ENCODE measurements at places on chromosomes 7 and 10.

GRCh38 chr10:18204039-18204835 is 64.0 kb downstream of the CACNB2 start:
- no peak for DNase-seq

DNA sequence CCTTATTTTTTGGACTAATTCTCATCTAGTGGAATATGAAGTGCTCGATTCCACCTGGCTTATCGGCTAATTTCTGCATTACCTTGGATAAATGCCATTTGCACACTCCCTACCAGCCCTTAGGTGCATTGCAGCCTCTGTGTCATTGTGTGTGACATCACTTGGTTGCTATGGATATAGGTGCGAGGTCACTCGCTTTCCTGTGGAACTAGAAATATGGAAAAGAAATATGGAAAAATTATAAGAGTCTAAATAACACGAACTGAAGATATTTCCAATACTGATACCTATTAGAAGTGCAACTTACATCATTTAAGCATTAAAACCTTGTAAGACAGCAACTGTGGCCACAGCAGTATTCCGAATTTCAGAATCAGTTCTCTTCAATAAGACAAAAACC is 2.0 kb downstream of the YWHAG start:
- peak; percentile 63 for DNase-seq

- DNase-seq: peak; percentile 76
Measured at GRCh38 chr10:102504179-102504975, 605 bp downstream of the SUFU start.

GRCh38 chr7:126202177-126202576 is 1050.6 kb downstream of the GRM8 start:
- DNase-seq: no peak

- peak; percentile 71 for DNase-seq
Measured at GRCh38 chr7:23654508-23654907, 25.5 kb upstream of the FAM221A start.

- no peak for DNase-seq
Measured at GRCh38 chr10:35244549-35244948, 91.8 kb upstream of the CCNY start.

- DNase-seq: no peak
Measured at GRCh38 chr10:119243967-119244366, 36.6 kb downstream of the GRK5 start.

DNA sequence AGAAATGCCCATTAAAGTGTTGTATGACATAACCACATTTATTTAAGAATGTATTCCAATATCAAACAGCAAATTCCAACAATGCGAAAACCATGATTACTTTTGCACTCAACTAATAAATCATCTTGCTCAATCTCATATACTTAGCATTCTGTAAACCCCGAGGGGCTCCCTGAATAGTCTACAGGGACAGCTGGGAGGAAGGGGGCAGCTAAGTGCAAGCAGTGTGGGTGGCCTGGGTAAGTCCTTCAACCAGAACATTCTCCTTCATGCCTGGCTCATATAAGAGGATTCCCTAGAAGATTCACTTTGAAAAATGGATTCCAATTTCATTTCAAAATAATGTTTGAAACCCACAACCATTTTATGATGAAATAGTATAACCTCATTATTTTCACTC is 355.5 kb downstream of the CDC14C start:
- no peak for DNase-seq

DNA sequence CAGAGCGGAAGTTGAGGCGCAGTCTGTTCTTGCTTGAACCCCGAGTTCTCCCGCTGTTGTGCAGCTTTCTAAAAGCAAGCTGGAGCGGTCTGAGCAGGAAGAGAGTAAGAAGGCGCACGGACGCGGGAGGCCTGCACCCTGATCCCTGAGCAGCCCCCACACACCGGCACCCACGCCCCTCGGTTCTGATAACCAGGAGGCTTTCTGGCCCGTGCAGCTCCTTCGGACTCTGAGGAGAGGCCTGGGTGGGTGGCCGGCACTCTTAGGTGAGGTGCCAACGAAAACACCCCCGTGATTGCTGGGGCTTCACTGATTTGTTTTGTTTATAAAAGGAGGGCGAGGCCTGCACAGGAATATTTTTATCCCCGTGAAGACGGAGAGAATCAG is 28.9 kb downstream of the AMZ1 start:
- DNase-seq: no peak

DNA sequence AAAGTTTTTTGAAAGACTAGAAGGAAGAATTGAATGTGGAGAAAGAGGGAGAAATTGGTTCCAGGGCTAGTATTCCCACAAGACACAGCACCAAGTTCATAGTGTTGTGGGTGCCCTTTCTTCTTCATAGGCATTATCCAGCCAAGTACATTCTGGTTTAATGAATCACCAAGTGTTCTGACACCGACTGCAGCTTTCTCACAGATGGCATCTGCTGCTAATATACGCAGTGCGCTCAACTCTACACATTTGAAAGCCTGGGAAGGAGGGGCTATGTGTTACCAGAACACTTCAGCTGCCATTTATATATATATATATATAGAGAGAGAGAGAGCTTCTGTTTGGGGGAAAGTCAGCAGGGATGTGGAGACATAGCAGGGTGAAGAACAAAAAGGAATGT is 1168.4 kb downstream of the GATA3 start:
- DNase-seq: no peak

DNA sequence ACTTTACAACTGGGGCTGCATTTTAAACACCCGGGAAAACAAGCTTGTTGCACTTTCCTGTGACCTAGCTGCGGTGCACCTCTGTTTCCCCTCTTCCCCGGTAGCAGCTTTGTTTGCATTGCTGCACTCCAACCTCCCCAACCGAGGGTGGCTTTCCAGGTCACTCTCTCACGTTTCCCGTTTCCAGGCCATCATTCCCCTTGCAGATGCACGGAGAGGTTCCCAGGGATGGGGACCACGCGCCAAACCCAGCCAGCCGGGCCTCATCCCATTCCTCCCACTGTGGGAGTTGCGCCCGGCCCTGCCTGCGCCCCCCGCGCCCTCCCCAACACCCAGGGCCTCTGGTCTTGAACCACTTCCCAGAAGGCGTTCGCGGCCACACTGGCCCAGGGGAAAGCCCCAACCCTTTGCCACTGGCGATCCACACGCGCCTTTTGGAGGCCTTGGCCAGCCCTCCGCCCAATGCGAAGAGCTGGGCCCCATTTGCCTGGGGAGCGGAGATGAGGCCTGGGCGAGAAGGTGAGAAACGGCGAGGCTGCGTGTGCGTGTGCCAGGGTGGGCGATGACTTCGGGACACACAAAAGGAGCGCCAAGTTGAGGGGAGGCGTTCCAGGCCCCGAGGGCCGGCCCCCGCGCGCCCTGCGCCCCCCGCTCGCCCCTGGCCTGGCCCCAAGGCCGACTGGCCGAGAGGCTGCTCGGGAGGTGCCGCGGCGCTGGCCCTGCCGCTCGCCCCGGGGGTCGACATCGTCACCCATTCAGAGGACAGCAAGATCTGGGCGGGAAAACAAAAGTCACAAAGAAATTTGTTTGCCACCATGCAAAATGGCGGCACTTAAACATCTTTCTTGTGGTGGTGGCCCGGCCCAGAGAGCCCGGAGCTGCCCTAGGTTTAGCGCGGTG is 15.9 kb downstream of the SKIDA1 start:
- DNase-seq: peak; percentile 89

GRCh38 chr10:79116801-79117723 is 48.3 kb downstream of the ZMIZ1 start:
- no peak for DNase-seq

- no peak for DNase-seq
Measured at GRCh38 chr10:76071653-76072365, 640.4 kb downstream of the LRMDA start.

- no peak for DNase-seq
Measured at GRCh38 chr7:99380823-99381663, 6.5 kb downstream of the ARPC1B start.

- peak; percentile 77 for DNase-seq
Measured at GRCh38 chr7:130904031-130904757, 170.2 kb upstream of the KLF14 start.

DNA sequence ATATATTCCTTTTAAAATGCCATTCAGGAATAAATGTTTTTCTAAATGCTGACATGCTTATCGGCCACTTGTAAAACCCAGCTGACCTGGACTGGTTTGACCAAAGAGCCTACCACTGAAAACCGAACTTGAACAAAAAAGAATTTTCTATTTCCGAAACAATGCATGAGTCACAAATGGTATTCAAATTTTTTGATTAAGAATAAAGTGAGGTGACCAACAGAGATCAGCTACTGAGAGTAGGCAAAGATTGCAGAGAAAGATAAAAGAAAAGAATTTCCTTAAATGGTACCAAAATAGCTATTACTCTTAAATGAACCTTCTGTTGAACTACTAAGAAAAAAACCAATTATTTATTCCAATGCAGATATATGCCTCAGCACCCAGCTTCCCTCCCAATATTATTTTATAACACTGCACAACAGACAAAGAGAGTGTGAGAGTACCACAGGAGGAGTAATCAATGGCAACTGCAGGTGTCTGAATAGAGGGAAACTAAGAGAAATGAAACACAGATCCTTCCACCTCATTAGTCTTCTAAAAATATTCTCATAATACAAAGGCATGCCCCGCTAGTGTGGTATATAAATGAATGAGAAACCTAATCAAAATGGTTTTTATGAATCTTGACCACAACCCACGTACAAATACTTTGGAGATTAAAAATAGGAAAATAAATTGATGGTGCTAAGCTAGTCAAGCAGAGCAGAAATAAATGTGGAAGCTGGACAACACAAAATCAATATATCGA is 20.1 kb downstream of the OSBPL3 start:
- no peak for DNase-seq

DNA sequence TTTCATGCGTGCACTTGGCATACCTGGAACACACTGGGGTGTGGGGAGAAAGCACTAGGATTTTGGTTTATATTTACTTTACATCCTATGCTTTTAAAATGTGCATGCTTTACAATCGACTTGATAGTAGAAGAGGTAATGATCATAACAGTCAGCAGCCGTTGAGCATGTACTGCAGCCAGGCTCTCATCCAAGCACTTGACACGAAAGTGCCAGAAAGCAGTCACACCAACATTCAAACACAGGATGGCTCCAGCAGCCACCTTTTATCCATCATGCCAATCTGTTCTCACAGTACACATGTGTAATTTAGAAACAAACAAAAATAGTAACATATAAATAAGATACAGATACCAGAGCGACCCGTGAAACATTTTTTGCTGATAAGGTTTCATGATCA is 1.2 kb upstream of the FAM241B start:
- no peak for DNase-seq

DNA sequence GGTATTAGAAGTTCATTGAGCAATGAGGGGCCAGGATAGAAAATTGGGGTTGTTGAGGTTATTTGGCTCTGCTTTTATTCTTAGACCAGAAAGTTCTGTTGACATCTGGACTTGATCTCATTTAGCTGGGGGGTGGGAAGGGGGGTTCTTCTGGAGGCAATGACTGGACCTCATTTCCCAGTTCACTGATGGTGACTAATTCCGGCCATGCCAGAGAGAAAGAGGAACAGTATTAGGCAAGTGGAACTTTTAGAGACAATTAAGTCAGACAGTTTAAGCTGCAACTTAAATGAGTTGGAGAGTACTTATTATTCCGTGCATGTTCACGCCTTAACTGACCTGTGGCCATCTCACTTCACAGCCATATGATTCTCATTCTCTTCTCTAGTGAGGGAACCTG is 512.5 kb downstream of the REEP3 start:
- DNase-seq: no peak

DNA sequence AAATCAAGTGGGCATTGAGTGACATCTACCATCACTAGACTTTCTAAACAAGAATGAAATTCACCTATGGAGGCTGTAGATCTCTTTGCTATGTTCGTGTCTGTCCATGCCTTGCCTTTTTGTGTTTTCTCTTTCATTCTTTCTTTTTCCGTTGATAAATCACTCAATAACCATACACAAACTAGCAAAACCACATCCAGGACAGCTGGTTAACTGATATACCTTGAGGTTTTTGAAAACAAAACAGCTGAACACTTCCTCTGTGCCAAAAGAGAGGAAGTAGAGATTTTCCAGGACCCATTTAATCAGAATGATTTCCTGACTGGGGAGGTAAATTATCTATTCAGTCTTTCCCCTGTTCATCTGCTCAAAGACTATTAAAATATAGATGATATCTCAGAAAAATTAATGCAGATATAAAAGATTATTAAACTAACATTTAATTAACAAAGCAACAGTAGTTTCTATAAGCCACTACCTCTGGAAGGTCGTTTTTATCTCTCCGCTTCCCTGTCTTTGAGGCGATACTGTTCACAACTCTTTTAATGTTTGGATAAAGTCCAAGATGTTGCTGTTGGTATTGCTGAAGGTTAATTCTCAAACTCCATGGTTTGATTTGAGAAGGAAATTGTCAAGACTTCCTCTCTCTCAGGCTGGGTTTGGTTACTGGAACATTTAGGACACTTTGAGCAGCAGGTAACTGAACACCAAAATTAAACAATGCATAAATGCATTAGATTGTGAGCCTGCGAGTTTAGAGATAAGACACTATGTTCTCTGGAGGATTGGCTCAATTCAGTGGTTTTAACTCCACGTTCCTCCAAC is 24.4 kb upstream of the C10orf67 start:
- DNase-seq: no peak
